Brain microvascular endothelial cell (primary cell): ENCODE measurements at places on chromosomes 12 and 14.
A peak's percentile ranks its signal among the peaks of the same experiment; 100 is the strongest.

DNA sequence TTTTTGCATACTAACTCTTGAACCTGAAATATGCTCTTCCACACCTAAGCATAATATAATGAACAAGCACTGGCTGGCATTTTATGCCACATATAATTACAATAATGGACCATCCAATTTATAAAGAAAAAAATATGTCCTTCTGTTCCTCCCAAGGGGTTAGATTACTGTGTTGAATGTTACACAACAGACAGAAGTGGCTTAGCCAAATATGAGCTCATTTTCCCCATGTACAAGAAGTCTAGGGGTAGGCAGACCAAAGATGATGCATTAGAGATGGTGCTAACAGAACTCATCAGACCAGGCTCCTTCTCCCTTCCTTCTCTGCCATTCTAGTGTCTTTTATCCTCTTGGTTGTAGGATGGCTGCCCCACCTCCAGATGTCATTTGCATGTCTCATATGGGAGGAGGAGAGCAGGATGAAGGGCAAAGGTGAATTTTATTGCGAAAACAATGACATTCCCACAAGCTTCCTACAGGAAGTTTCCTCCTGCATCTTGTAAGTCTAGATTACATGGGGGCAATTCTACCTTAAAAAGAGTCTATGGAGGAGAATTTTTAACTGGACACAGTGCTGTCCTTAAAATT, 43.9 kb upstream of the SLC2A13 start:
- DNase-seq, result no peak

DNA sequence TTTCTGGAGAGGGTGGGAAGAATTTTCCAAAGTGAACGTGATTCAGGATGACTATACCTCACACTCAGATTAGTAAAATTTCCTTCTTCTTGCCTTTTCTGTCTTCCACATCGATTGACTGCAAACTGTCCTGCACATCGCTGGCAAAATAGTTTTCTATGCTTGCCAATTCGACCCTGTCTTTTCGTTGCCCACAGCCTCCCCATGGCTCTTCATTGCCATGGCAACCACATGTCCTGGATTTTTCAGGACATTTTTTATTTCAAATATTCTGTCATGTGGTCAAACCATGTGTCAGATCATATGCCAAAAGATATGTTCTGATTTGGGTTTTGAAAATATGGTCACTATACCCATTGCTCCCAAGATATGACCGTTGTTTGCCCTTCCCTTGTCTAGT, 46.9 kb upstream of the OTX2 start:
- DNase-seq, result no peak

DNA sequence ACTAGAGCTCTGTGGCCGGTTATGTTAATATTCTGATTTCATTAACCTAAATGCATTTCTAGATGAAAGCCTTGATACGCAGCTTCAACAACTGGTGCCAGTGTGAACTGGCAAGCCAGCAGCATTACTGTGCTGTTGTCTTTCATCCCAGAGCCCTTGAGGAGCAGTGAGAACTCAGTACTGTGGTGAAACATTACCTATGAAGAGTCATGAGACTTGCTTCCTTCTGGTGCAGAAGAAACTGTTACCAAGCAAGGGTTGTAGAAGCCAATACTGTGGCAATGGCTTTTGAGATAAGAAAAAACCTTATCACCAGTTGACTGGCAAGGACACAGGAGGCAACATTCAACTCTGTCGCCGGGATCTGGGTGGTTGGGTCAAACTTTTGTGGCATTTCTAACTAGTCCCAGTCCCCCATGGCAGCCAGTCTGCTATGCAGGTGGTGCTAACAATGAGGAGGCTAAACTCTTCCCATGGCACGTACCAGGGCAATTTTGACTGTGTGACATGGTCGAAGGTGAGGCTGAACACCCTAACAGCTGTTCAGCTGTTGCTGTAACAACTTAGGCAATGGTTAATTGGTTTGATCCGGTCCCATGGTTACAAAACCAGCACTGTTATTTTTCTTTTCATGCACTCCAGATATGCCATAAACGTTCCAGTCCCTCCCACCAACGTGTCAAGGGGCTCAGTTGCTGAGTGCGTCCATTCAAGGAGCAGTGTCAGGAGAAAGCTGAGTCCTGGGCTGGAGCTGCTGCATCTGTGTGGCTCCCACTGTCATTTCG, 12.6 kb upstream of the LGALS3 start:
- no peak for DNase-seq

- no peak for DNase-seq
These were observed 485 bp downstream of the PELI2 start for GRCh38 chr14:56118611-56119181.

- DNase-seq, result peak; percentile 78
These were observed 7.9 kb downstream of the IFFO1 start for GRCh38 chr12:6547987-6548386.

DNA sequence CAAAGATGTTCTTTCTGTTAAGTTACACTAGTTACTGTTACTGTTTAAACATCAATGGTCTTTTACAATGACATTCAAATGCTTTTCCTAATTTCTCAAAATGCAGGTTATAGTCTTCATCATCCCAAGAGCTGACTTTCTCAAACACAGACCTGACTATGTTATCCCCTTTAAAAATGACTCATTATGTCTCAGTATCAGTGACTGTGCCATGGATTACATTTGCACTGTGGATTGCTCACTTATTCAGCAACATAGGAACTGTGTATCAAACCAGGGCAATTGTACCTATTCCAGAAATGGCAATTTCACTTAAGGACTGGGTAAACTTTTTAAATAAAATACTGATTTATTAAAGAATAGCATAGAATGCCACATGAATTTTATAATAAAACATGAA, 630.2 kb upstream of the NOVA1 start:
- no peak for DNase-seq

GRCh38 chr12:45388545-45388944, 172.7 kb downstream of the ANO6 start:
- peak; percentile 39 for DNase-seq

DNA sequence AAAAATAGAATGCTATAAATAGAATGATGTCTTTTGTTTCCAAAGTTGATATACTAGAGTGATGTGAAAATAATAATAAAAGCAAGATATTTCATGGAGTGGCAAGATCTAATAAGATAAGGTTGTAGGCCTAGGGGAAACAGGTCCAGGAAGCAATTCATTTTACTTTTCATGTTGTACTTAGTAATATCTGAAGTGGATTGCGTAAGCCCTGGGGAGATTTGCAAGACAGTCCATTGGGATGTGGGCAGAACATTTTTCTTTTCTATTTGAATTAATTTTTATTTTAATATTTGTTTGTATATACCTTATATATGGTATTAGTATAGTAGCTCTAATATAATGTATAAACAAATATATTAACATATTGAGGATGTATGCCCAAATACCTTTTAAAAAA, 7.5 kb downstream of the NUBPL start:
- no peak for DNase-seq

DNA sequence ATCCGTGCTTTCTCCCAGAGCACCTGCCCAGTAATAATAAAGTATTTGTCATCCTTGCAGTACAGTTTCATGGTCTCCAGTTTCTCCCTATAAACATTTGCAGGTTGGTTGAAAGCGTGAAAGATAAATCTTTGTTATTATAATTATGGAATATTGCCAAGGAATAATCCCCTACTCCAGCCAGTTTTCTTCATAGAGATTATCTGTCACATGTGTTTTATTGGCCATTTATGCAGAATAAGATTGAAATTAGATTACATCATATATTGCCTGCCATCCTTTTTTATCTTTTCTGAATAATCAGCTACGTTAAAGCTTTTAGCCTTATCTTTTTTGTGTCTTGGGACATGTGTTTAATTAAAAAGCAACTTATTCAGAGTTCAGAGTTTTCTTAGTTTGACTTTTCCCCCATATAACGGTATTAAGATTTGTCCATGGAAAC, 168.0 kb downstream of the KICS2 start:
- DNase-seq, result no peak

DNA sequence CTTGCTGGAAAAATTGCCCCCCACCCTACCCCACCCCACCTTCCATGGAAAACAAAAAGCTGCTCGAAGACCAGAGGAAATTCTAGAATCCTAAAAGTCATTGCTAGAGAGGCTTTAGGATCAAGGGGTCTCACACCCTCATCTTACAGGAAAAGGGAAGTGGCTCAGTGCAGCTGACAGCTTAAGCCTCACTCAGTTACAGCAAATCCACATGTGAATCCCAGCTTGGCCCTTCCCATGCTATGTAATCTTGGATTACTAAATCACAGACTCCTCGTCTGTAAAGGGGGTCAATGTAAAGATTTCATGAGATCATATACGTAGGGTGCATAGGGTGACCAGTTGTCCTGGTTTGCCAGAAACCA, 25.9 kb downstream of the CMKLR1 start:
- no peak for DNase-seq

- no peak for DNase-seq
These were observed 158.0 kb downstream of the PIK3C2G start for GRCh38 chr12:18419311-18419710.

DNA sequence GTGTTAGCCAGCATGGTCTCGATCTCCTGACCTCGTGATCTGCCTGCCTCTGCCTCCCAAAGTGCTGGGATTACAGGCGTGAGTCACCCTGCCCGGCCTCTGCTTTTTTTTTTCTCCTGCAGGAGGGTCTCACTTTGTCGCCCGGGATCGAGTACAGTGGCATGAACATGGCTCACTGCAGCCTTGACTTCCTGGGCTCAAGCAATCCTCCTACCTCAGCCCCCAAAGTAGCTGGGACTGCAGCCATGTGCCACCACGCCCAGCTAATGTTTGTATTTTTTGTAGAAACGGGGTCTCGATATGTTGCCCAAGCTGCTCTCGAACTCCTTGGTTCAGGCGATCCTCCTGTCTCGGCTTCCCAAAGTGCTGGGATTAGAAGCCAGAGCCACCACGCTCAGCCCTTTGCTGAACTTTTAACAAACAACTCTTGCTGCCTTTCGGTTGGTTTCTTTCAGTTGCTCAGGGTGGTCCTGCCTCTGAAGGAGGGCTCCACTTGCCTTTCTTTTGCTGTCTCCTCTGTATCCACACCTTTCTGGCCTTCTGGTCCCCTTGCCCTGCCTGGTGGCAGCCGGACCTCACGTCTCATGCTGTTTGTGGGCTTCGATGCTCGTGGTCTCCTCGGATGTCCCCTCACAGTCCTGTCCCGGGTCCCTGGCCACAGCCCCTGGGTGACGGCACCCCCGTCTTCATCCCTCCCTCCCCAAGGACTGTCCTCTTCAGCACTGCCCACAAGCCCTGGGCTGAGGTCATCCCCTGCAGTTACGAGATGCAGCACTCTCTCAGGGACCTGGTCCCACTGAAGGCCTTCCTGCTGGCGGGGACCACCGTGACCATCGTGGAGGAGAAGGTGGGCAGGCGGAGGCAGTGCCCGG, 3.8 kb upstream of the B3GNT4 start:
- DNase-seq, result no peak

- no peak for DNase-seq
These were observed 849 bp downstream of the WNT1 start for GRCh38 chr12:48978741-48979601.

DNA sequence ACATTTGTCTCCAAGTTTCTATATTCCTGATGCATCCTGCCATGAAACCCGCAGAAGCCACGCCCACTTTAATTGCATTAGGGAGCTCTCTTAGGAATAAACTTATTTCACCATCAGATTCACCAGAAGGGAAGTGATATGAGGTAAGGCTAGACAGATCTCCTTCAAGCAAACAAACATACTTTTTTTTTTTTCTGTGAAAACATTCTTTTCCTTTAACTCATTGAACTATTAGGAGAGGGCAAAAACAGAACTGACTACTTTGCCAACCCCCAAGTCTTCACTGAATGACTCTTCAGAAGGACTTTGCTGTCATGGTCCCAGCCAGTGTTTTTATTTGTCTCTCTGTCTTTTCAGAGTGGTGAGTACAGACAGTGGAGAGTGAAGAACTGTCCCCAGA, 48.4 kb downstream of the GTF2A1 start:
- no peak for DNase-seq

DNA sequence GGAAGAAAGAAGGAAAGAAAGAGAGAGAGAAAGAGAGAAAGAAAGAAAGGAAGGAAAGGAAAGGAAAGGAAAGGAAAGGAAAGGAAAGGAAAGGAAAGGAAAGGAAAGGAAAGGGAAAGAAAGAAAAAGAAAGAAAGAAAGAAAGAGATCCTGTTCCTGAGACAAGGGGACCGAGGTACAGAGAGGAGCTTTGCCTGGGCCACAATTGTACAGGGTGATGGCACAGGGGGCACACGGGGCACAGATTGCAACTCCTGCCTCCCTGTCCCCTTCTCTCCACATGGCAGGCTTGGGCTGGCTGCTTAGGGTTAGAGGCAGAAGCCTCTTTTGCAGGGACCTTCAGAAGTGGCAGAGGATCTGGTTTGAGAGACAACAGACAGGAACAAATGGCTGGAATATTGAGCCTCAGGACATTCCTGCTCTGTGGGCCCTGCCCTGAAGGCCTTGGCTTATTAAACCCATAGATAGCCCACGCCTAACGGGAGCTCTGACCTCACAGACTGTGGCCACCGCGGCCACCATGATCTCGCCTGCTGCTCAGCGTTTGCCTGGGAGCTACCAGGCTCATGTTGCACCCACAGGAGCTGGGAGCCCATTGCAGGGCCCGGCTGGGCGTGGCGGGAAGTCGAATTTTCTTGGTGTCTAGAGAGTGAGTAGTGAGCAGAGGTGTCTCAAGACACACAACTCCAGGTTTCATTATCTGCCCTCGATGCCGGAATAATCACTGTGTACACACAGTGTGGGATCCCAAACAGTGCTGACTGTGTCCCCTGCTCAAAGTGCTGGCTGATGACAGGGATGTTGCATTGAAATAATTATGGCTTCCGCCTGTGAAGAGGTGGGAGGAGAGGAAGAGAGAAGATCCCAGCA, 147.9 kb upstream of the NCOR2 start:
- DNase-seq, result no peak

GRCh38 chr14:53278602-53279506, 125.7 kb upstream of the DDHD1 start:
- DNase-seq, result peak; percentile 65

- DNase-seq, result no peak
These were observed 353 bp downstream of the BAG5 start for GRCh38 chr14:103562179-103562428.

DNA sequence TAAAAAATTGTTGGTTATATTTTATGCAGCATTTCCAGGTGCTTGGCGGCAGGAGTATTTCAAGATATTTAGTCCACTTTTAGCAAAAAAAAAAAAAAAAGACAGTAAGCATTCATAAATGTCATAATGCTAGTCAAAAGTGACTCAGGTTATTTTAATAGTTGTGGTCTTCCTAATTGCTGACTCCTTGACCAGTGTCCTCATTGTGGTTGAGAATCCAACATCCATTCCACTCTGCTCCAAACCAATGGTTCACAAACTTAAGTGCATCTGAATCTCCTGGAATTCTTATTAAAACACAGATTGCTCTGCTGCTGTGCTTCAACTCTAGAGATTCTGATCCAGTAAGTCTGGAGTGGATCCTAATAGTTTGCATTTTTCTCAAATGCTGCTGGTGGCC, 71.4 kb downstream of the AKAP6 start:
- DNase-seq, result no peak

DNA sequence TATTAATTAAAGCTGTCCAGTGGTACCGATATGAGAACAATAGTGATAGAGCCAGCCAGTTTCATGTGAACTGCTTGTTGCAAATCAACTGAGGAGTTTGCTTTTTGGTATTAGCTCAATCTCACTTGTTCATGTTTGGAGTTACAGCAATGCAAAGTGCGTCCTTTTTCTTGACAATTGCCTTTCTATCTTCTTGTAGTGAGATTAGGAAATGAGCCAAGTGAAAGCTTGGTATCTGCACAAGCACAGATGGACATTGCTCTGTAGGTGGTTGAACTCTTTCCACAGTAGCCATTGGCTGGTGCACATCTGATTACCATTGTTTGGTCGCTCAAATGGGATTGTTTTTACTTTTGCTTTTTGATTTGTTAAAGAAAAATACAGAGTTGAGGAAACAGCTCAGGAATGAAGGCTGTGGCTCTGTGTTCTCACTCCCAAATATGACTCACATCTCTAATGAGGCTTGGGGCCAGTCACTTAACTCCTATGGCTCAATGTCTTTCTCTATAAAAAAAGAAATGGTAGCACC, 241.4 kb downstream of the BMP4 start:
- DNase-seq, result peak; percentile 46
